ENCODE measurements at places on chromosomes 1 and 21.

- no peak for DNase-seq
These were observed 86.1 kb downstream of the OMA1 start for GRCh38 chr1:58460469-58460868.

GRCh38 chr1:218081358-218081757, 203.7 kb upstream of the RRP15 start:
- no peak for DNase-seq

DNA sequence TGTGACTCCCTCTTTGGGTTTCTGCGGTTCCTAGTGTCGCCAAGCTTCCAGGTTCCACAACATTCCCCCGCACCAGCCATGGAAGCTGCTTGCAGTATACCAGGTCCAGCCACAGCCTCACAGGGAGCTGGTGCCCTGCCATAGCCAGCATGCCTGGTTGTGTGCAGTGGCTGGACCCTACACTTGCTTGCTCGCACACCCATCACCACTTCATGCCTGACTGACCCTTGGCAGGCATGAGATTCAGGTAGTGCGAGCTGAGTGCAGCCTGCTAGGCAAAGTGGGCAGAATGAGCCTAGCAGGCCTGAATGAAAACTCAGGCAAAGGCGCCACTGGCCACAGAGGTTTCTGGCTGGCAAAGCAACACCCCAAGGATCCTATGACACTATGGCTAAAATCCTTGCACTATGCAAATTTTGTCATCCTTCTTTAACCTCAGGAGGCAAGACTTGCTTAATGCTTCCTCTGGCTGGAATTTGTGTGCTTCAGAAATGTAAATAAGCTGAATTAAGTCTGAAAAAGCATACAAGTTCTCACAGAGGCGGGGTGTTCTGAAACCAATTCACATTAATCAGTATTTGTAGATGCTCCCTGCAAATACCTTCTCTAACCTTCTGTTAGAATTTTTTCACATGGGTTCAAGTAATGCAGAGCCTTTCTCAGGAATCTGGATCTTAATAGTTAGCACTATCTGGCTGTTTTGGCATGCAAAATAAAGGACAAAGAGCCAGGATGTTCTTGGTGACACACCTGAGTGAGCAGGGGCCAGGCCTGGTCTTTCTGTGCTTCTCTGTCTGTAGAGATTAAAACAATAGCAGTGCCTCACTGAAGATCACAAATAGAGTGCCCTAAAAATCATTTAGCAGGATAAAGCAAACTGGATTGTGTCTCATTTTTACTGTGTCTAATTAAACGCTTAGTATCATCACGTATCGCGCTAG, 256.9 kb downstream of the GPATCH2 start:
- no peak for DNase-seq

DNA sequence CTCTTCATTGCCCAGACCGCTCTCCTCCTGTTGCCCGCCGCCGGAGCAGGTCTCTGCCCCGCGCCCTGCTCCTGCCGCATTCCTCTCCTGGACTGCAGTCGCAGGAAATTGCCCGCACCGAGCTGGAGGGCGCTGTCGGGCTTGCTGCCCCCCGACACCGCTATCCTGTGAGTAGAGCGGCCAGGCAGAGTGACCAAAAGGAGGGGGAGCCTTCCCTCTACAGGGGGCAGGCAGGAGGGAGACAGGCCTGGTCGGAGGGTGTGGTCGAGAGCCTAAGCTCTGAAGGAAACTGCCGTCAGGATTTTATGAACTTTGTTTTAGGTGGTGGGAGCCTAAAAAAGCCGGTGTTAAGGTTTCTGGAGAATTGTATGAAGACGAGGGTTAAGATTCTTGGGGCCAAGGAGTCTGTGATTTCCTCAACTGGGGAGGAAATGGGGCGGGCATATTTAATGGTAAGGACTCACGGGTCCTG, 517 bp downstream of the LRIG2 start:
- no peak for DNase-seq

DNA sequence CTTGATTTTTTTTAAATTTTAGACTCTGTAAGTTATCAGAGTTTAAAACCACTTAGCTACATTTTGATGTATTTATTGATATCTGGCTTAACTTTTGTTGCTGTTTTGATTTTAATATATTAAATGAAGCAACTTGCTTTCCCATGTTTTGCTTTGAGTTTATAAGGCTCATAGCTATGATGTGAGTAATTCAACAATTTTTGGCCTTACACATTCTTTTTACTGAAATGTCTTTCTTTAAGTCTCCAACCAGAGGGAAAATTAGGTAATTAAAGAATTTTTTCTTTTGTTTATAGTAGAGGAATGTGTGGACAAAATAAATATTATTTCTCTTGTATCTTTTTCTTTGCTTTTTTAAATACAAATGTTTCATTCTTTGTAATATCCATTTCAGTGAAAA, 258.3 kb upstream of the ADAMTS5 start:
- no peak for DNase-seq

- DNase-seq: no peak
These were observed 54.6 kb upstream of the PRKACB start for GRCh38 chr1:84089465-84089864.

DNA sequence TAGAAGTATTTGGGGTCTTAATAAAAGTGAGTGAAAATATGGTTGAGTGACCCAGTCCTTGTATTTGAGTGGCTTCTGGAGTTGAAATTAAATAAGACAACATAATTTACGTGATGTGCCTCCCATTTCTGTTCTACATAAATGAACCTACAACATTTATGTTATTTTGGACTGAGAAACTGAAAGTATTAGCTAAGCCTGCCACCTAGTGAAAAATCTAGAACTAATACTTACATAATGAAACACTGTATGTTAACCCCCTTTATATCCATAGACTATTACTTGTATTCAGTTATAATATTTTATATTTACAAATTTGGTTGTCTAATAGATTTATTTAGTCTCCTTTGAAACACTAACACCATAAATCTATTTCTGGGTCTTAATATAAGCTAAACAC, 298.9 kb downstream of the KCNT2 start:
- no peak for DNase-seq

DNA sequence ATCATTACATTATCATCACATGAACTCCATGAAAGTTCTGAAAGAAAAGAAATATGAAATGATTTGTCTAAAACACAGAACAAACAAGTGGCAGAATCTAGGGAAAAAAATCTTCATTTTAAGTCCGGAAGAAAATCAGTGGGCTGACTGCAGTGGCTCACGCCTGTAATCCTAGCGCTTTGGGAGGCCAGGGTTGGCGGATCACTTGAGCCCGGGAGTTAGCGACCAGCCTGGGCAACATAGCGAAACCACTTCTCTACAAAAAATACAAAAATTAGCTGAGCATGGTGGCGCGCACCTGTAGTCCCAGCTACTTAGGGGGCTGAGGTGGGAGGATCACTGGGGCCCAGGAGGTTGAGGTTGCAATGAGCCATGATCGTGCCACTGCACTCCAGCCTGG, 4.8 kb downstream of the FOXJ3 start:
- DNase-seq: no peak

DNA sequence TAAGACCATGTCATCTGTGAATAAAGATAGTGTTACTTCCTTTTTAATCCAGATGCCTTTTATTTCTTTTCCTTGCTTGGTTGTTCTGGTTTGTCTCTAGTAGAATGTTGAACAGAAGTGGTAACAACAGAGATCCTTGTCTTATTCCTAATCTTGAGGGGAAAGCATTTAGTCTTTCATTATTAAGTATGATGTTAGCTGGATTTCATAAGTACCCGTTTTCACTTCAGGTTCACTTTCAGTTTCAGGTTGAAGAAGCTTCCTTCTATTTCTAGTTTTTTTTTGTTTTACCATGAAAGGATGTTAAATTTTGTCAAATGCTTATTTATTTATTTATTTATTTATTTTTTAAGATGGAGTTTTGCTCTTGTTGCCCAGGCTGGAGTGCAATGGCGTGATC, 22.3 kb upstream of the AGPAT3 start:
- no peak for DNase-seq

DNA sequence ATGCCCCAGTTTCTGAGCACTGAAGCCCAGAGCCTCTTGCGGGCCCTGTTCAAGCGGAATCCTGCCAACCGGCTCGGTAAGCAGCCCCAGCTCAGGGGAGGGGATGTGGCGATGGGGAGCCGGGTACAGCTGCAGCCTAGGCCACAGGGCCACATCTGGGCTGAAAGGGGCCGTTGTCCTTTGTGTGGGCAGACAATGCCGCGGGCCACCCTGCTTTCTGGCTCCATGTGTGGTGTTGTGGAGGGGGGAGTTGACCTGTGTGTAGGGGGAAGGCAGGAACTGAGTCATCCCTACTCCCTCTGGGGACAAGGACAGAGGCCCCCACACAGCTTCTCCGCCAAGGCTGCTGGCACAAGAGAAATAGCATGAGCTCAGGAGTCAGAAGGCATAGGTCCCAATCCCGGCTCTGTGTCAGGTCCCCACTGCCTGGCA, 26.0 kb downstream of the RPS6KA1 start:
- DNase-seq: no peak

- DNase-seq: no peak
These were observed 285.6 kb downstream of the CACNA1E start for GRCh38 chr1:181768930-181769280.

GRCh38 chr1:66271904-66272254, 262.1 kb upstream of the SGIP1 start:
- DNase-seq: no peak

DNA sequence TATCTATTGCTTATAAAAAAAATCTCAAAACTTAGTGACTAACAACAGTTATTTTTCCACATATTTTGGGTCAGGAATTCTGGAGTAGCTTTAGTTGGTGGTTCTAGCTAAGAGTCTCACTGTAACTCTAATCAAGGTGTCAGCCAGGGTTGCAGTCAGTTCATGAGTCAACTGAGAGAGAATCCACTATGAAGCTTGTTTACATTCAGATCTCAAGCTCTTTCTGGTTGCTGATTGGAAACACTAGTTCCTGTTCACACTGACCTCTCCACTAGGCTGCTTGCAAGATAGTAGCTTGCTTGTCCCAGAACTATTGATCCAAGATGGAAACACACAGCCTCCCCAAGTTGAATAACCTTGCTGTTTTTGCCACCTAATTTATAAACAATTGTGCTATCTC, 1192.1 kb upstream of the B3GALT2 start:
- DNase-seq: no peak

- no peak for DNase-seq
These were observed 10.1 kb upstream of the C1orf174 start for GRCh38 chr1:3910049-3910731.

DNA sequence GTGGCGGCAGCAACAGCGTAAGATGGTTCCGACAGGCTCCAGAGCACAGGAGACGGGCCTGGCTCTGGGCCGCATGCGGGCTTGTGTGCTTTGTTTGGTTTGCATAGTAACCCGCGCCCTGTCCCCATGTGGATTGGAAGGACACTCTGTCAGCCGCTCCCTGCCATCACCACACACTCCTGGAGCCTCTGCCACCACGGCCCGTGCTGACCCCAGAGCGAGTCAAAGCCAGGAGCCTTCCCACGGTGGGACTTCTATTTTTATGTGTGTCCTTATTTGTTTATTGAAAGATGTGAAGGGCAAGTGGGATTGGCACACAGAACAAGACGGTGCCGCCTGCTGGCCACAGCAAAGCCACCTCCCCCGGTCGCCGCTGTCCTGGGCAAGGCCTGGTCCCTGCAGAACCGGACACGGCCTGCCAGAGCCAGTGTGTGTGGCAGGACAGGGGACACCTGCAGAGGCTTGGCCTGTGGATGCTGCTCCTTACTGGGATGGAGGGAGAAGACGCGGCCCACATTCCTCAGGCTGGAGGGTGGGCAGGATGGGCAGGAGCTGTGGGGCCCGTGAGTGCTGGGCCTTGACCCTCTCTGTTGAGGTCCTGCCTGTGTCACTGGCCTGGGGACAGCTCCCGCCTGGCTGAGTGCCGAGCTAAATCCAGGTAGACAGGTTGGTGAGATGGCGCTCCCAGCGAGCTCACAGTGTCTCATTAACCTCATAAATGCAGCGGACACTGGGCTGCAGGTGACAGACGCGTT, 64.4 kb downstream of the AGPAT3 start:
- DNase-seq: no peak

DNA sequence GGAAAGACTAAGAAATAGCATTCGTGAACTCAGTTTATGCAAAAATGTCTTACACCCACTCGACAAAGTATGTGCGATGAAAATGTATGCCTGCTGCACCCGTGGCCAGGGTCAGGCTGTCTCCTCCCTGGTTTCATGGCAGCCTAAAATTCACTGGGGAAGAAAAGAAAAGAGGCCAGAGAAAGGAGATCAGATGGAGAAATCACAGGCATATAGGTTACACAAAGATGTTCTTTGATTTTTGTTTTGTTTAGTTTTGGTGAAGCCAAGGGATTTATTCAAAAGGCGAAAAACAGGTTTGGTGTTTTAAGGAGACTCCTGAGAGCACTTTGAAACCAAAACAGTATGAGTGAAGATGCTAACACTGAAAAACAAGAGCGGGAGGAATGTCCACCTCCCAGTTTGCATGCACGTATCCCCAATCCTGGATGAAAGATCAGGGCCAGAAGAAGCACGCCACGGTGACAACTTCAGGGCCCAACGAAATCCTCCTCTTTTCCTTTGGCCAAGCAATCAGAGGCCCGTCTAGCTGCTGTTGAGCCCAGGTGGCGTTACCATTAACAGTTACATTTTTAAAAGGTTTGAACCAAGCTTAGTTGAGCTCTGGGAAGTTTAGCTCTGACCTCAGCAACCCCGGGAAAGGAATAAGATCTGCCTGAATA, 992 bp upstream of the SSX2IP start:
- DNase-seq: no peak

GRCh38 chr1:85240174-85240601, 19.3 kb downstream of the C1orf52 start:
- DNase-seq: peak; percentile 16

DNA sequence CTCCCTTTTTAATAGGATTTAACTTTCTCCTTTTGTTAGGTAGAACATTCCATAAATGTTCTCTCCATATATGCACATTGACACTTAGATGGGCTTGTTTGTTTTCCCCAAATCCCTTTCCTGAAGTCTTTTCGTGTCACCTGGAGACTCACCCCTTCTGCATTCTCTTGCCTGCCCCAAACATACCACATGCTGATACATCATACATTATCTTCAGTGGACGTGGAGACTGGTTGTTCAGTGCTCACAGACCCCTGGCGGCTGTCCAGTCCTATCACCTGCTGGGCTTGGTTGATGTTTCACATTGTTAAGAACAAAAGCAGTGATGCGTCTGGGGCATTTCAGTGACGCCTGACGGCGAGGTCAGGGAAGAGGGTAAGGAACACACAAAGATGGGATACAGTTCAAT, 22.2 kb downstream of the FMOD start:
- peak; percentile 42 for DNase-seq

GRCh38 chr1:208977012-208977411, 606.5 kb upstream of the CAMK1G start:
- DNase-seq: no peak

- DNase-seq: no peak
These were observed 44.2 kb downstream of the CAPN8 start for GRCh38 chr1:223621312-223621734.
